Peyer's patch (tissue), 4 donors: ENCODE measurements at places on chromosomes 16 and 17. TPM values are rescaled to one million over a fixed set of nuclear protein-coding genes. Genes with fewer than 3 reads are reported as not detected.

Gene TBC1D3K
- not detected for total RNA-seq

DNA sequence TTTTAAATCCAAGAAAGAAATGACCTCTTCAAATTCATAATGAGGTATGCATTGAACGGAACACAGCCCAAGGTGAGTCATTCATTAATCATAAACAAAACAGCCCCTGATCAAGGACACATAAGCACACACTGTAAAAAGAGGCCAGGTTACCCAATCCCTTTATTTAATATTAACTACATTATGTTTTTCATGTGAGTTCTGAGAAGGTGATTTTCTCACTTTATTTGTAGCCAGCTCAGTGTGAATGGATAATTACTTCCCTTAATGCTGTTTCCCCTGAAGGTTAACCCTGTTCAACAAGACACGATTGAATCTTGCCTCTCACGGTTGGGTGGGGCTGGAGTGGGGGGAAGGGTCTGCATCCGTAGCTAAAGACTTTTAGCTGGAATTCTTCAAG is 257.3 kb upstream of the SALL1 start:
- no peak for DNase-seq

GRCh38 chr16:5438591-5438990 is 341.0 kb upstream of the EEF2KMT start:
- DNase-seq = no peak

Gene ZNF469
- total RNA-seq = 0.18 TPM

Gene MYLK3
- not detected for total RNA-seq

DNA sequence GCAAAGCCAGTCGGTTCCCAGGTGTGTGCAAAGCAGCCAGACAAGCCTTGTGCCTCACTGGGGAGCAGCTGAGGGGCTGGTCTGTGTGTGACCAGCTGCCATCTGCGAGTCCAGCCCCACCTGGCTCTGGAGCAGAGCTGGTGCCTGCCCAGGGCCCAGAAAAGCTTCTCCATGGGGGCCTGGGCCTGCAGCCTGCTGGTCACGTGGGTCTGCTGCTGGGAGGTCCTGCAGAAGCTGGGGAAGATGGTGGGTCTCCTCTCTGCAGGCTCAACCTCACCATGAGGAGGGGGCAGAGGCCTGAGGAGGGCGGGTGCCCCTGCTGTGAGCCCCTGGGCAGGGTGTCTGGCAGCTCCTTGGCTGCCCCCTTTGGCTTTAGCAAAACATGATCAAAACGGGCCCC is 71.9 kb downstream of the ENGASE start:
- no peak for DNase-seq

DNA sequence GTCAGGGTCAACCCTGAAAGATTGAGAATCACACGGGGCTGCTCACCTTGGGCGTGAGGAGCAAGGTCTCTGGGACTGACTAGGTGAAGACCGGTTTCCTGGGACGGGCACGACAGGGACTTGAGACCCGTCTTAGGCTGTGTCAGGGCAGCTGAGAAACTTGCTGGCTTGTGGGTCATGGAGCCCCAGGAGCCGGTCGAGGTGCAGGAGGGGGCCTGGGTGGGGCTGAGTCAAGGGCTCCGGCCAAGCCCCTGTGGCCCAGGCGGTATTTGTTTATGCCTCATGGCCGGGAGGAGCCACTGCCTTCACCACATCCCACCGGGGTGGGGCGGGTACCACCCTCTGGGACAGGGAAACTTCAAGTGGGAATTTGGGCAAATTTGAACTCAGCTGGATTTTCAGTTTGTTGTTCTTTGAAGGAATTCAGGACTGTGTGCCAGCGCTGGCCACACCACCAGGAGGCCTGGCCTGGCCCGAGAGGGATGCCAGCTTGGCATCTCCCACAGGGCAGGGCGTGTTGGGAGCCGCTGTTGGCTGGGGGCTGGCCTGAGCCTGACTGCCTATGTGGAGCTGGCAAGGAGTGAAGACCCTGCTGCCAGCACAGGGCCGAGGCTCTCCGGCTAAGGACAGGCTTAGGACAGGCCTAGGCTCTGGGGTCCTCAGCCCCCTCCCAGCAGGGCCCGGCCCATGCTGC is 116.1 kb downstream of the METRNL start:
- peak; percentile 10 for DNase-seq
